ENCODE measurements at places on chromosomes 7 and 10. TPM values are rescaled to one million over a fixed set of nuclear protein-coding genes. Genes with fewer than 3 reads are reported as not detected.

GRCh38 chr7:45084336-45084735, 4.4 kb downstream of the NACAD start:
- no peak for DNase-seq

Gene AUTS2
- 13.0 TPM for total RNA-seq

Gene WDR86
- 10.6 TPM for total RNA-seq

Gene HOXA4
- total RNA-seq = 1.4 TPM

Gene NCOA4
- 174 TPM for total RNA-seq

GRCh38 chr10:75672842-75673241, 241.4 kb downstream of the LRMDA start:
- DNase-seq = peak; percentile 16

- no peak for DNase-seq
Measured at GRCh38 chr7:151352512-151352911, 10.9 kb downstream of the NUB1 start.

Gene RASSF4
- total RNA-seq = 23.5 TPM

Gene CTAGE8
- 2.5 TPM for total RNA-seq

Gene CC2D2B
- total RNA-seq = 0.13 TPM

Gene GPER1
- total RNA-seq = 3.6 TPM

Gene CFAP70
- total RNA-seq = 1.8 TPM

DNA sequence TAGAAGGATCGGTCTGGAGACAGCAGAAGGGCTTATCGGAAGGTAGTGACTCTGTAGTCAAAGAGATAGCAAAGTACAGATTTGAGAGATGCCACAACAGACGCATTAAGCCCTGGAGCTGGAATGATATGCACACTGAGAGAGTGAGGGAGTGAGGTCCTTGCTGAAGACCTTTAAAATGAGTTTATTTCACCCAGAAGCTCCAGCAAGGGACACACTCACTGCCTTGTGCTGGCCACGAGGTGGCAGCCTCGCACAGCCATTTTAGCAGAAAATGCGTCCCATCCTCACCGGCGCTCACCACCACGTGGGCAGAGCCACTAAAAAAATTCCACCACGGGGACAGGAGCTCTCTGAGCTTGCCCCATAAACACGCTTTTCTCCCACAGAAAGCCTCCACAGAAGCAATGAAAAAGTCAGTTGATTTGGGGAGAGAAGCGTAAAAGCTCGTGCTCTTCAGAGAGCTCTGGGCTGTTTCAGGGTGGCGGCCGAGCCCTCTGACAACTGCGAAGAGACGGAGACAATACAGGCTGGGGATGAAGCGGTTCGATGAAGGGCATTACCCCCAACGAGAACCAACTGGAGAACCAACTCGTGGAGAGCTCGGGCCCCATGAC, 163.0 kb upstream of the KLF14 start:
- DNase-seq = peak; percentile 87

- no peak for DNase-seq
Measured at GRCh38 chr7:141431140-141431479, 120.1 kb upstream of the AGK start.

DNA sequence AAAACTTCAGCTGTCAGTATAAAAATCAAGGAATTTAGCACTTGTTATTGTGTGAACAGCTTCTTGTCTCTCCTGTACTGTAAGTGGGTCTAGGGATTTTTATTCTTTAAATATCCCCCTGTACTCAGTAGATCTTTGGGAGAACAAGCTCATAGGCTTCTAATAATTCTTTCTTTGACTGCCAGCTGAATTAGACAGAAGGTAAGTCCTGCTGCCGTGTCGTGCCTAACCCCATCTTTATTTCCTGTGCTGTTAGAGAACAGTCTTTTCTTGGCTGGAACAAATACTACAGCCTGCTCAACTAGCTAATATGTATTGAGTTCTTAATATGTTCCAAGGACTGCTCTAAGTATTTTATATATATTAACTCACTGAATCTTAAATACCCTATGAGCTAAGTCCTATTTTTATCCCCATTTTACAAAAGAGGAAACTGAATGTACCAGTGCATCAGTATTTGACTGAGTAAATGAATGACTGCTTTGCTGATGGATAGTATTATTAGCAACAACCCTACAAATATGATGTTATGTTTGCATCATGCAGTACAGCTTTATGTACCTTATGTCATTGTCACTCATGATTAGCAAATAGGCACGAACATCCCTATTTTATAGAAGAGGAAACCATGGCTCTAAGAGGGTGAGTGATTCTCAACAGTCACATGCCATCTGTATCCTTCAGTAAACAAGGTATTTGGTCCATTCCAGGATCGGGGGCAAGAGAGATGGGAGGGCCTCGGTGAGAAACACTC, 5.5 kb upstream of the DUSP5 start:
- DNase-seq = no peak

Measured in hepatocyte (in vitro differentiated cells).